Astrocyte (in vitro differentiated cells and primary cell): ENCODE measurements at places on chromosomes 6 and 20. TPM values are rescaled to one million over a fixed set of nuclear protein-coding genes. Genes with fewer than 3 reads are reported as not detected.

The PIGU gene
- total RNA-seq: 16.7 and 17.4 TPM in 2 replicates

The GRM4 gene
- total RNA-seq: 0.30 and 0.34 TPM in 2 replicates

The DPM1 gene
- total RNA-seq: 57.9 and 63.4 TPM in 2 replicates

The DEFB132 gene
- not detected in 2 replicates for total RNA-seq

DNA sequence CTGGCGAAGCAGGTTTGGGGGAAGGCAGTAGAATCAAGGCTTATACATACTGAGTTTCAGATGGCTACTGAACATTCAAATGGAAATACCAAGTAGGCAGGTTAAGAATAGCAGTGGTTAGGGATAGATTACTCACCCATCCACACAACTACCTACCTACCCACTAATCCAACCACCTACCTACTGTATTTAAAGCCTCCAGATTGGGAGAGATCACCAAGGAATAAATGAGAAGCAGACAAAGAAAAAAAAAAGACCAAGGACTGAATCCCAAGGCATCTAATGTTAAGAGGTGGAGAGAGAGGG lies 68.3 kb upstream of the SMIM29 start:
- no peaks in the 10 kb centered on the region for H3K36me3 ChIP-seq
- no peaks in the 10 kb centered on the region for H3K27me3 ChIP-seq
- DNase-seq: no peak
- H3K4me1 ChIP-seq: no peaks in the 10 kb centered on the region

- H3K27ac ChIP-seq: no peak overlapping the region
- DNase-seq: no peak
- H3K36me3 ChIP-seq: peaks cover 51% of the 10 kb centered on the region
- H3K4me1 ChIP-seq: no peaks in the 10 kb centered on the region
- no peak overlapping the region for H3K4me3 ChIP-seq
Measured at GRCh38 chr20:3374296-3374695, 33.2 kb downstream of the DNAAF9 start.

DNA sequence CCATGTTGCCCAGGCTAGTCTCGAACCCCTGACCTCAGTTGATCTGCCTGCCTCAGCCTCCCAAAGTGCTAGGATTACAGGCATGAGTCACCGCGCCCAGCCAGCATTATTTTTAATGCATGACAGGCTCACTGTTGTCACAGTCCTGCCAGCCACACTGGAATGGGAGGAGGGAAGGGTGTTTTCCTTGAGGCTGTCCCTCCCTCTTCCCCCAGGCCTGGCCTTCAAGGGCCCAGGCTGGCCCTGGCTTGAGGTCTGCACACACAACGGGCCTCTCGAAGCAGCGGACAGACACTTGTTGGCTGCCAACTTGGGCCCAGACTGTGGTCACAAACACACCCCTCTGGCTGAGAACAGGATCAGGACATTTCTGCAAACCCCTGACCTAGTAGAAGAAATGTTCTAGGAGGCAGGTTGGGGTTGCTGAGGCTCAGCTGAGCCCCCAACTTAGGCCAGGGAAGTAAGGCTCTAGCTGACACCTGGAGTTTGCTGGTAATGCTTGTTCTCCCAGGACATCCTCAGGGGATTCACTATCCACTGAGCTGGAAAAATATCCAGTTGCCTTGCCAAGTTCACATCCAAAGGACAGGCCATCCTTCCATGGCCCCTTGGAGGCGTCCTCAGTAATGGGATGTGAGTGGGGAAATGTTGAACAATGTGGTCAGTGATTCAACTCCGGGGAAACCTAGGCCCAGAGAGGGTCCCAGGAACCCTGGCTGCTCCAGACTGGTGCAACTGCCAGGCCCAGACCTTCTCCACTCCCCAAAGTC lies 9.9 kb downstream of the SNTA1 start:
- H3K27ac ChIP-seq: no peak overlapping the region
- DNase-seq: no peak
- H3K4me1 ChIP-seq: peaks cover 5% of the 10 kb centered on the region
- no peaks in the 10 kb centered on the region for H3K36me3 ChIP-seq
- no peaks in the 10 kb centered on the region for H3K27me3 ChIP-seq

DNA sequence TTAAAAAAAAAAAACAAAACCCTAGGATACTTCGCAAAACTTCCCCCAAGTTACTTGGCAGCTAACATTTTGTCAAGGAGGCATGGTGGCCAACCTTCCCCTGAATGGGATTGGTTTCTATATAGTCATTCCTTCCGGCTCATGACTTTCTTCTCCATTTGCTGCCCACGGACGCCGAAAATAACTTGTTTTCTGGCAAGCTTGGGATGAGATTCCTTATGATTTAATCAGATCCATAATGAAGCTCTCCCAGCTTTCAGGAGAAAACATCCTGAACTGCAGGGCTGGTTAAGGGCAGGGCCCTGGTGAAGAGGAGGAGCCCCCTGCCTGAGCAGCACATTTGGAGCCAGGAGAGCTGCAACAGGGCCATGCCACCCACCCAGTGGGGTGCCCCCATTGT lies 49.9 kb downstream of the PPP1R16B start:
- no peak overlapping the region for H3K27ac ChIP-seq
- no peaks in the 10 kb centered on the region for H3K36me3 ChIP-seq
- H3K4me1 ChIP-seq: peaks cover 4% of the 10 kb centered on the region
- H3K4me3 ChIP-seq: no peak overlapping the region
- peak; percentile 74 for DNase-seq

DNA sequence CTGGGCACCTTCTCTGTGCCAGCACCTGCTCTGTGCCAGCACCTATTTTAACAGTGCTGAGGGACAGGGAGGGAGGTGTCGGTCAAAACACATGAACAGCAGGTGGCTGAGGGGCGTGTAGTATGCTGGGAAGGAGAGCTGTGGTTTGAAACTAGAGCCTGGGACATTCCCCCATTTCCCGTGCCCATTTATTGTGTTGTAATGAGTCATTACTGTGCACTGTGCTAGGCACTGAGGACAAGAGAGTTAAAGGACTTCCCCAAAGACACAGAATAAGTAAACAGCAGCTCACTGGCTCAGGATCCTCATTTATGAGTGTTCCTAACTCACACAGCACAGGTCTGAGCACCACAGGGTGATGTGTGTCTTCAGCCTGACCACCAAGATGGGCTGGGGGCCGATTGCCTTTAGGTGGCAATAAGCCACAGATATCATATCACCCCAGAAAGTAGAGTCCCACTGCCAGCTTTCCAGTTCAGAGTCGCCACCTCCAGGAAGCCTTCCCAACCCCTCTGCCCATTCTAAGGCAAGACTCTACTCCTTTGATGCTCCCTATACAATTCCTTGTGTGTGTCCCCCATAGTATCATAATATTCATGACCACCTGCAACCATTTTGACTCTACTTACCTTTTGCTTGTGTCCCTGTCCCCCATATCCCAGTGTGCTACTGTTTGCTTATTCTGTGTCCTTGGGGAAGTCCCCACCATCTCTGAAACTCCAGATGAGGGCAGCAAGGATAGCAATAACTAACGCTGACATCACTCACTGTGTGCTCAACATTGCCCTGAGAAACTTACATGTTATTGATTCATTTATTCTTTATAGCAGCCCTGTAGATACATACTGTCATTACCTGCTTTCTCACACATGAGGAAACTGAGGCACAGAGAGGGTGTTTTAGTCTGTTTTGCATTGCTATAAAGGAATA lies 87.3 kb downstream of the TOX2 start:
- DNase-seq: no peak
- H3K4me3 ChIP-seq: no peak overlapping the region
- H3K4me1 ChIP-seq: no peaks in the 10 kb centered on the region
- no peaks in the 10 kb centered on the region for H3K27me3 ChIP-seq
- H3K36me3 ChIP-seq: no peaks in the 10 kb centered on the region
- H3K27ac ChIP-seq: no peak overlapping the region

- no peaks in the 10 kb centered on the region for H3K4me1 ChIP-seq
- no peaks in the 10 kb centered on the region for H3K27me3 ChIP-seq
- H3K36me3 ChIP-seq: no peaks in the 10 kb centered on the region
- H3K4me3 ChIP-seq: no peak overlapping the region
- peak; percentile 66 for DNase-seq
Measured at GRCh38 chr20:24160563-24161281, 172.1 kb upstream of the GGTLC1 start.

GRCh38 chr20:63978319-63979228 lies 868 bp downstream of the SAMD10 start:
- peaks cover 46% of the 10 kb centered on the region for H3K4me1 ChIP-seq
- no peak for DNase-seq
- peaks cover 2% of the 10 kb centered on the region for H3K36me3 ChIP-seq

DNA sequence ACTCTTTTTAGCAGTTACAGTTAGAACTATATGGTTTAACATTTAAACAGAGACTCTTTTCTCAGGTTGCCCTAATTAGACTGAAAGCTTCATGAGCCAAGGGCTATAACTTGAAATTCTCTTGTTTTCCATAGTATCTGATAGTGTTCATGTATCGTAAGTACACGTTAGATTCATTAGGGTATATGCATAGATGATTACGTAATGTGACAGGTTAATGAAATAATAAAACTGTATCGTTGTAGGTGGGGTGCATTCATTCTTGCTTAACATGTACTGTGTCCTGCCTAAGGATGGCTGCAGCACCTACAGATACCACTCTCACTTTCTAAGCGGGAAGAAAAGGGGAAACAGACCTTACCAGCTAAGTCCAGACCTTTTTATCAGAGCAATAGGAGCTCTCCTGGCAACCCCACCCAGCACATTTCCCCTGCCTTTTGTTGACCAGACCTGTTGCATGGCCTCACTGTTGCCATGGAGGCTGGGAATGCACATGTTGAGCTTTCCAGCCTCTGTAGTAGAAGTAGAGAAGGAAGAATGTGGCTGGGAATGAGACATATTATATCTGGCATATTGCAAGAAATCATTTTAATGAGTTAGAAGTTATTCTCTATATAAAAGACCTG lies 83.0 kb downstream of the MAP3K4 start:
- no peak for DNase-seq
- peaks cover 2% of the 10 kb centered on the region for H3K4me1 ChIP-seq
- H3K36me3 ChIP-seq: peaks cover 6% of the 10 kb centered on the region
- H3K4me3 ChIP-seq: no peak overlapping the region

- H3K4me3 ChIP-seq: no peak overlapping the region
- no peak overlapping the region for H3K27ac ChIP-seq
- no peaks in the 10 kb centered on the region for H3K36me3 ChIP-seq
- DNase-seq: no peak
- H3K27me3 ChIP-seq: no peaks in the 10 kb centered on the region
Measured at GRCh38 chr6:89186762-89187161, 30.4 kb downstream of the GABRR1 start.
